Activated CD4-positive, alpha-beta T cell treated with anti-CD3 and anti-CD28 coated beads for 36 hours (primary cell): ENCODE measurements at places on chromosomes 6 and 20. TPM values are rescaled to one million over a fixed set of nuclear protein-coding genes. Genes with fewer than 3 reads are reported as not detected.

FRK gene
- 0.02 TPM for total RNA-seq

DNA sequence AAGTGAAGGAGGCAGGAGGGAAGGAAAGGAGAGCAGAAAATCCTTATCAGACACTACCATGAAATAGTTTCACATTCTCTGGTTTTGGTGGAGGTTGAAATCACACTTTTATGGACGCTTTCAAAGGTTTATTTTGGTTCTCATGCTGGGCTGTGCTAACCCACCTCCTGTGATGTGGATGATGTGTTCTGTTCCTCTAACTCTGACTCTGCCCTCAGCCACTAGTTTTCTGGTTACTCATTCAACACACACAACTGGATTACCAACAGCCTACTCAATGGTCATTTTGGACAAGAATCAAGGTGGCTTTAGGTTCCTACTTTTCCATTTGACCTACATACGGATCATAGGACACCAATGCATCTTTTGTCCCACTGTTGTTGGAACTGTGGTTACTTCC, 522.1 kb upstream of the BTBD3 start:
- no peaks in the 10 kb centered on the region for H3K36me3 ChIP-seq
- H3K4me3 ChIP-seq, result no peak overlapping the region
- no peak for DNase-seq
- no peaks in the 10 kb centered on the region for H3K27me3 ChIP-seq

- H3K4me1 ChIP-seq, result no peaks in the 10 kb centered on the region
- H3K27me3 ChIP-seq, result peaks cover 3% of the 10 kb centered on the region
- H3K36me3 ChIP-seq, result no peaks in the 10 kb centered on the region
Measured at GRCh38 chr20:13102694-13103093, 93.9 kb downstream of the SPTLC3 start.

- no peak for DNase-seq
- H3K36me3 ChIP-seq, result no peaks in the 10 kb centered on the region
- peaks cover 10% of the 10 kb centered on the region for H3K4me1 ChIP-seq
Measured at GRCh38 chr6:151493161-151493803, 535 bp upstream of the CCDC170 start.

GRCh38 chr6:142395266-142395665, 93.5 kb downstream of the ADGRG6 start:
- no peak overlapping the region for H3K4me3 ChIP-seq
- peak overlapping the region; percentile 13 for H3K27ac ChIP-seq
- H3K27me3 ChIP-seq, result peaks cover 9% of the 10 kb centered on the region
- H3K36me3 ChIP-seq, result no peaks in the 10 kb centered on the region

DNA sequence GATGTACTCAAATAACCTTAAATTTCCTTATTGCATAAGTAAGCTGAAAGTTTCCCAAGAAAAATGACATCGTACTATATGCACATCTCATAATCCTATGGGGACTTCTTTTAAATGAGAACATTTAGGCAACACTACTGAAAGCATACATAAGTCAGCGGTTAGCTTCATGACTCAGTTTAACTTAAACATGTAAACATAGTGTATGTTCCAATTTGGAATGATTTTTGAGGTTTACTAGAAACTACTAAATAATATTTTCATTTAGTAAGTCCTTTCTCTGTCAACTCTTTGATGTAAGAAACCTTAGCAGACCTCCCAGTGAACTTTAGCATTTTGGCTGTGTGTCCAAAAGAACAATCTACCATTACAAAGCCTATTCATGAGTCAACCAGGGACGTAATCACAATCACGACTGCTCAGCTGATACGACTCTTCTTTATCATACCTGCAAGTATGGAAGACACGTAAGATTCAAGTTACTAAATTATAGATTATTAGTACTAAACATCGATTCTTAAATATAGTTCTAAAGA, 19.3 kb downstream of the HIVEP2 start:
- no peaks in the 10 kb centered on the region for H3K27me3 ChIP-seq
- peaks cover 60% of the 10 kb centered on the region for H3K4me1 ChIP-seq
- H3K36me3 ChIP-seq, result peaks cover 26% of the 10 kb centered on the region
- peak overlapping the region; percentile 86 for H3K27ac ChIP-seq
- peak overlapping the region; percentile 92 for H3K4me3 ChIP-seq

- H3K27ac ChIP-seq, result no peak overlapping the region
- peaks cover 25% of the 10 kb centered on the region for H3K36me3 ChIP-seq
- H3K4me1 ChIP-seq, result no peaks in the 10 kb centered on the region
Measured at GRCh38 chr6:108323710-108324466, 29.0 kb downstream of the AFG1L start.

GRCh38 chr20:31566319-31566657, 38.8 kb upstream of the ID1 start:
- peaks cover 25% of the 10 kb centered on the region for H3K4me1 ChIP-seq
- DNase-seq, result no peak
- H3K27me3 ChIP-seq, result no peaks in the 10 kb centered on the region
- H3K36me3 ChIP-seq, result peaks cover 40% of the 10 kb centered on the region

- no peaks in the 10 kb centered on the region for H3K36me3 ChIP-seq
- DNase-seq, result no peak
- H3K27ac ChIP-seq, result no peak overlapping the region
Measured at GRCh38 chr6:4635666-4636065, 140.5 kb upstream of the CDYL start.

- H3K4me1 ChIP-seq, result peaks cover 2% of the 10 kb centered on the region
- no peak for DNase-seq
- H3K36me3 ChIP-seq, result peaks cover 2% of the 10 kb centered on the region
Measured at GRCh38 chr20:25529295-25529951, 55.9 kb downstream of the NINL start.

PLEKHG1 gene
- 8.2 TPM for total RNA-seq
